ENCODE measurements at places on chromosomes 5 and 9. TPM values are rescaled to one million over a fixed set of nuclear protein-coding genes. Genes with fewer than 3 reads are reported as not detected.

Gene COL5A1
- total RNA-seq: 18.5 TPM

Gene DNAH5
- 5.1 TPM for total RNA-seq

Gene PGM5
- 10.4 TPM for total RNA-seq

GRCh38 chr5:57441557-57441956, 41.1 kb downstream of the ACTBL2 start:
- DNase-seq: no peak

DNA sequence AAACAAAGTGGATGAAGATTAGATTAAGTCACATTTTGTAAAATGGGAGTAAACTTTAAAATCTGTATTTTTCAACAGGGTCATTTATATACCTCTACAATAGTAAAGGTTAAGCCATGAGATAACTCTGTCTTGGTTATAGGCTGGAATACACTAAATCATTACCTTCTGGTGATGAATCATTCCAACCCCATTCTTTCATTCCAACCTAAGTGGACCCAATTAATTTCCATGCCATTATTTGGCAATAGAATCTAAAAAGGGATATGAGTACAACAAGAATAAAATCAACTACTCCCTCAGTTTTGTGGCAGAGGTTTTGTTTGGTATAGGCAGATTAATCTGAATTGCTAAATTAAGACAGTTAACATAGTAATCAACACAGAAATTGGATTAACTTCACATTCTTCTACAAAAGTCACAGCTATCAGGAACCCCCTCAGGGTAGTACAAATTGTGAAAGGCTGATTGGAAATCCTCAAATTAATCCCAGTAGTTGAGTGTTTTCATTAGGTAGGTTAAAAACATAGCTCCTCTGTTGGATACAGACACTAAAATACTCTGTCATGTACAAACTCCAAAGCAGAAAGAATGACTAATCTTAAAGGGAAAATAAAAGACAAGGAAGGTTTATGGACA, 54.2 kb downstream of the ELAVL2 start:
- DNase-seq: no peak

Gene TAS2R1
- 1.3 TPM for total RNA-seq

Gene LCN9
- total RNA-seq: not detected

Gene PCDHB3
- 3.1 TPM for total RNA-seq

Gene FLT4
- total RNA-seq: 23.5 TPM

GRCh38 chr5:12837592-12837991, 933.3 kb upstream of the CTNND2 start:
- DNase-seq: no peak

- DNase-seq: no peak
Measured at GRCh38 chr5:173745557-173745956, 129.1 kb upstream of the BOD1 start.

- no peak for DNase-seq
Measured at GRCh38 chr5:37696190-37697021, 143.4 kb downstream of the GDNF start.

- DNase-seq: no peak
Measured at GRCh38 chr5:74183041-74183440, 457.5 kb downstream of the ENC1 start.

Gene SLC36A2
- 0.47 TPM for total RNA-seq

Gene C9orf50
- 3.7 TPM for total RNA-seq

Gene C5orf58
- total RNA-seq: 72.7 TPM

DNA sequence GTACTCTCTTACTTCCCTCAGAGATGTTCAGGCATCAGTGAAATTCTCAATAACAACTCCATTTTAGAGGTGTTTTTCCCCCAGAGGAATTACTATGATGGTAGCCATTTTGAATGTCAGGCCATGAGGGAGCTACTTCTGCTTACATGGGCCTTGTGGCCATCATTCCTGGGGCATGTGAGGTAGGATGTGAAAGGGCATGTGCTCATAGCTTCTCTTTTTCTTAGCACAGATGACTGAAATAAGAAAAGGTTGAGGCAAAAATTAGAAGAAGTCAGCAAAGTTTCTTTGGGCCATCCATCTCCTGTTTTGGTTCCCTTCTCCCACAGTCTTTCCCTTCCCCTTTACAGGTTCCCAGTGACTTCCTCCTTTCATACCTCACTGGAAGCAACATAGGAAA, 68.8 kb downstream of the FEM1C start:
- DNase-seq: no peak

Gene ZNF367
- total RNA-seq: 10.6 TPM

Gene ARRDC3
- 47.6 TPM for total RNA-seq

Data from testis (tissue), 5 donors.